ENCODE measurements at places on chromosomes 5 and 9. TPM values are rescaled to one million over a fixed set of nuclear protein-coding genes. Genes with fewer than 3 reads are reported as not detected.

- H3K27ac ChIP-seq, result no peak overlapping the region
- no peaks in the 10 kb centered on the region for H3K27me3 ChIP-seq
- peaks cover 4% of the 10 kb centered on the region for H3K4me1 ChIP-seq
- no peak for DNase-seq
These were observed 96.1 kb upstream of the DNAH5 start for GRCh38 chr5:14040542-14040941.

DNA sequence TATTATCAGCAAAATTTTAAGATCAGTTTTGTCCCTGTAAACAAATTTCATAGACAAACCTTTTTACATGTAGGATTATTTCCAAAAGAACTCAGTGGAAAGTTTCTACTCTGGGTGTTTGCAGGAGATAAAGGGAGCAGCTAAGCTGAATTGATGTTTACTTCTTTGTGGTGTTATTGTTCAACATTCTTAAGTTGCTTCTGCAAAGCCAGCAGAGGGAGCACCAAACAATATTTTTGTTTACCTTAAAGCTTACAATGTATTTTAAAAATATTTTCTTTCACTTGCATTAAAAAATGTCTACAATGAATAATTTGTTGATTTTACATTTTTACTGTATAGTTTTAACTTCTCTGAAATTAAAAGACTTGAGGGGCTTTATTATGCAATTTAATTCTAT is 135.4 kb downstream of the ATG10 start:
- H3K27me3 ChIP-seq, result no peaks in the 10 kb centered on the region
- DNase-seq, result no peak
- H3K4me1 ChIP-seq, result peaks cover 10% of the 10 kb centered on the region
- H3K27ac ChIP-seq, result no peak overlapping the region

LMX1B gene
- 0.57 TPM for total RNA-seq

GRCh38 chr5:31952067-31952466 is 222.1 kb downstream of the GOLPH3 start:
- H3K27me3 ChIP-seq, result no peaks in the 10 kb centered on the region
- H3K4me1 ChIP-seq, result no peaks in the 10 kb centered on the region

DNAJC25 gene
- total RNA-seq, result 8.2 TPM

TCERG1 gene
- total RNA-seq, result 48.6 TPM
